Stimulated activated CD4-positive, alpha-beta T cell treated with anti-CD3 and anti-CD28 coated beads, Interleukin-15, amount 100 ng/mL, for 1 hour (primary cell): ENCODE measurements at places on chromosomes 1 and 21.

DNA sequence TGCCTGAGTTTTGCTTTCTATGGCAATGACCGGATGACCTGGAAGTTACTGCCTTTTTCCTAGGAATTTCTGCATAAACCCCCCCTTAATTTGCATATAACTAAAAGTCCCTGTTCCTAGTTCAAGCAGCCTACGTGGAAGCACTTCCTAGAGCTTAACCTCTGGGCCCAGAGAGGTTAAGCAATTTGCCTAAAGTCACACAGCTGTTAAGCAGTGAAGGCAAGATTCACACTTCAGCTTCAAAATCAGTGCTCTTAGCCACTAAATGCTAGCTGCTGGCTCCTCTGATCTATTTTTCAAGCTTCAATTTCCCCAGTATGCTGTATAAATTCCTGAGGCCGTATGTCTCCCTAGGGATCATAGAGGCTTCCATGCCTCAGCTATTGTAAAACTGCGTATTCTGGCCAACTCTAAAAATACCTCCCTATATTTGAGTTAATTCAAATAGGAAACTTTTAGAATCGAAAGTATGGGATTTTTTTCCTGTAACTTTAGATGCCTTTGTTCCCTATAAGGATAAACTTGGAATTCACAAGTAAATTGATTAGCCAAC lies 53.1 kb upstream of the CD5L start:
- DNase-seq: no peak

GRCh38 chr1:170823120-170823519 lies 112.2 kb upstream of the MROH9 start:
- no peak for DNase-seq

GRCh38 chr1:230425252-230426091 lies 660 bp downstream of the PGBD5 start:
- no peak for DNase-seq

- no peak for DNase-seq
These were observed 4.6 kb downstream of the TMEM63A start for GRCh38 chr1:225877580-225877979.

DNA sequence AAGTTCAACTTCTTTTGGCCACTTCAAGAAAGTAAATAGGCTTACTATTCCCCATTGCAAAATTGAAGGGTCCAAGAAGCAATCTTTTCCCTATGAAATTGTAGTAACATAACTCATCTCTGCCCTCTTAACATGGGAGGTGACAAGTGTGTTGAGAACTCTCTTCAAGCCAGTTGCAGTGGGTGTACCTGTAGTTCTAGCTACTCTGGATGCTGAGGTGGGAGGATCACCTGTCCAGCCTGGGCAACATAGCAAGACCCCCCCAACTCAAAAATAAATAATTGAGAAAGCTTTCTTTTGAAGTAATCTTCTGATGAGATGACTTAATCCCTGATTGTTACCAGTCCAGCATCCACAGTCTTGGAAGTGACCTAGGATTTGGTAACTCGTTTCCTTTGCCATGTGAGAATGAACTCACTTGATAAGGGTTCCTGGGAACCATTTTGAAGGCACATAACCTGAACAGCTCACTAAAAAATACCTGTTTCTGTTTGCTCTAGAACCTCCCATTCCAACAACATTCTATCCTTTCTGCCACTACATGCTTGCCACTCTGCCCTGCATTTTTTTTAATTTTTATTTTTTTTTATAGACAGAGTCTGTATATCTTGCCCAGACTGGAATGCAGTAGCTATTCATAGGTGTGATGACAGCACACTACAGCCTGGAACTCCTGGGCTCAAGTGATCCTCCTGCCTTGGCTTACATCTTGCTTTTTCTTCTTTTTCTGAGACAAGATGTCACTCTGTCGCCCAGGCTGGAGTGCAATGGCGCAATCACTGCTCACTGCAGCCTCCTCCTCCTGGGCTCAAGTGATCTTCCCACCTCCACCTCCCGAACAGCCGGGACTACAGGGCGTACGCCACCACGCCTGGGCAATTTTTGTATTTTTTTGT lies 1.4 kb upstream of the IPO9 start:
- no peak for DNase-seq

- no peak for DNase-seq
These were observed 24.0 kb downstream of the TEX35 start for GRCh38 chr1:178536844-178537371.

- DNase-seq: no peak
These were observed 9.2 kb downstream of the C1orf159 start for GRCh38 chr1:1106510-1107221.

- DNase-seq: no peak
These were observed 560 bp downstream of the PLEKHM2 start for GRCh38 chr1:15684468-15685291.

DNA sequence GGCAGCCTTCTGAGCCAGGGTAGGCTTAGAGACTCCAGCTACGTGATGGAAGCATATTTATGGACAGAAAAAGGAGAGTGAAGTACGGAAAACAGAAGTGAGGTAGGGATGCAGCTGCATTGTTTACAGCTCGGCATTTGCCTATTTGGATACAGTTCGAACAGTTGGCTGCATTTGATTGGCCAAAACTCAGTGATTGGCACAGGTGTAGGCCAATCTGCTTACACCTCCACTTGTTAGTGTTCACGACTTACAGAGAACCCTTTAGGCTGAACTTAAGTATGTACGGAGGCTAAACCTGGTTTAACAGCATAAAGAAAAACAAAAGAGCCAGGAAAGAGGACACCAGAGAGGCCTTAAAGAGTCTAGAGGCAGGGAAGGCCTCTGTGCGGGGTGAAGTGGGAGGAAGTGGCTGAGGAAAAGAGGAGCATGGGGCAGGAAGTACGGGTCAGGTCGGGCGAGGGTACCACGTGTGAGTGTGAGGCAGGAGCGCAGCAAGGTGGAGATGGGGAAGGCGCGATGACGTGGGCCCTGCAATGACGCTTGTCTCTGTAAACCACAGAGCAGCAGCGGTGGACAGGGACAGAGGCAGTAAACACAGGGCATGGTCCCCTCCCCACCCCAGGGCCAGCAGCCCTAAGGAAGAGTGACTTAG lies 32.0 kb downstream of the RSPH1 start:
- peak; percentile 46 for DNase-seq

GRCh38 chr1:116290085-116290705 lies 82.8 kb upstream of the ATP1A1 start:
- no peak for DNase-seq

DNA sequence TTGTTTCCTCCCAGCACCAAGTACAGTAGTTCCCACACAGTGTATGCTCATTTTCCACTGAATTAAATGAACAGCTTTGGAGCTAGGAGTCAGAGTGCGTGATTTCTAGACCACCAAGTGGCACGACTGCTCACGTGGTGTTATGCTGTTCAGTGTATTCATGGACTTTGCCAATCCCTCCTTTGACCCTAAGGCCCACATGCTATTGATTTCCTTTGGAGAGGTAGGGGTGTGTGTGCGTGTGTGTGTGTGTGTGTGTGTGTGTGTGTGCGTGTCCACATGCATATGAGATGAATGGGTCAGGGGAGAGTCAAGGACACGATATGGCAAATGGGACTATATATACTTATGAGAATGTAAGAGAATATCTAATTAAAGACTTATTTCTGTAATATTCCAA lies 177.2 kb downstream of the LMX1A start:
- no peak for DNase-seq

GRCh38 chr1:201861448-201861847 lies 27.2 kb upstream of the SHISA4 start:
- DNase-seq: no peak

- DNase-seq: no peak
These were observed 58.9 kb upstream of the TLR5 start for GRCh38 chr1:223201967-223202366.

DNA sequence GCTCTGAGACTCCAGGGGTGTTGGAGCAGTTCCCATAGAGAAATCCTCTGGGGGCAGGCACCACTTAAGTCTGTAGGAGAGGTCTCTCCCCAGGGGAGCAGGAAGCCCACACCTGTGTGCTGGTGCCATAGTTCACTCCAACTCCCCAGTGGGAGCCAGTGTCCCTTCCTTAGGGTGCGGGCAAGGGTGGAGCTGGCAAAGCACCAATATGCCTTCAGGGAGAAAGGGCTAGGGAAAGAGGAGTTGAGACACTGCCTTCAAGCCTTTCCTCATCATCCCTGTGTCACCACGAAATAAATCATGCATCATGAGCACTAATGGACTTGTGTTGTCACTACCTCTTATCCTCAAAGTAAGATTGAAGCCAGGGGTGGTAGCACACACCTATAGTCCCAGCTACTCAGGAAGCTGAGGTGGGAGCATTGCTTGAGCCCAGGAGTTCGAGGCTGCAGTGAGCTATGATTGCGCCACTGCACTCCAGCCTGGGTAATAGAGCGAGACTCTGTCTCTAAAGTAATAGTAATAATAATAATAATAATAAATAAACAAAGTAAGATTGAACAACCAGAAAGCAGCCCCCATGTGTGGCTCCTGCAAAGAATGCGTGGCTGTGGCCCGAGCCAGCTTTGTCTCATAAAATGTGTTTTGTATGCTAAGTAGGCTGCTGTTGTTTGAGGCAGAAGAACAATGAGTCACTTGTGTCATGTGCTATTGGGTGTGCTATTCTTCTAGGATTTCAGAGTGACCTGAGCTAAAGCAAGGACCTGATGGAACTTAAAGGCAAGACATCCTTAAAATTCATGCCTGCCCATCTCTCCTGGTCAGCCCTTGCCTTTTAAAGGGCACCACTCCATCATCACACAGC lies 6.7 kb upstream of the TIE1 start:
- DNase-seq: no peak

- DNase-seq: no peak
These were observed 35.5 kb upstream of the NPL start for GRCh38 chr1:182754087-182754486.

GRCh38 chr1:179955287-179955680 lies 674 bp downstream of the CEP350 start:
- DNase-seq: no peak

- DNase-seq: no peak
These were observed 27.0 kb upstream of the MEF2D start for GRCh38 chr1:156527584-156527983.

DNA sequence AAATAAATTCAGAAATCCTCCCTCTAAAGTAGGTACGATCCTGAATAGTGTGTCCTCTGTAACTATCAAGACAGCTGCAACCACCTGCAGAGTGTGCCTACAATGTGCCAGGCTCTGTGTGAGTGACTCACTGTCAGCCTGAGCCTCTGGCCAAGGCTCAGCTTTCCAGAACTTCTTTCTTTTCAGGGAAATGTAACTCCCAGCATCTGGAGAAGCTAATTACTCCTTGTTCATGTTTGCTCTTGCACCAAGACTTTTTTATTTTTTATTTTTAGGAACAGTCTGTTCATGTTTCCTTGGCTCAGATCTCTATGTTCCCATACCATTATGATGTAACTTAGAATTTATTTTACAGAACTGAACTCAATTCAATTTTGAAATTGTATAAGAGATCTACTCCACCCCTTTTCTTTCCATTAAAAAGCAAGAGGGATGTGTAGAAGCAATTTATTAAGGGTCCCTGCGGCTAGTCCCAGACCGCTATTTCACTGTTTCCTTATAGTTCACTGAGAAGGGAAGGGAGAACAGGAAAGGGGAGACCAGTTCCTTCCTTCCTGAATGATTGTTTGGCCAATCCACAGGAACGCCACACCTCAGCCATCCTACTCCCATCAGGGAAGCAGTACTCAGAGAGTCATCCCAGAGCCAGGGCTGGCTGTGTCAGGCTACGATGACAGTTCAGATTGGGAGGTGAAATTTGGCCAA lies 112.4 kb upstream of the ZNF648 start:
- no peak for DNase-seq

- DNase-seq: no peak
These were observed 501.9 kb upstream of the C1orf87 start for GRCh38 chr1:60575326-60575977.

GRCh38 chr1:85295654-85296053 lies 19.2 kb upstream of the BCL10 start:
- DNase-seq: no peak

DNA sequence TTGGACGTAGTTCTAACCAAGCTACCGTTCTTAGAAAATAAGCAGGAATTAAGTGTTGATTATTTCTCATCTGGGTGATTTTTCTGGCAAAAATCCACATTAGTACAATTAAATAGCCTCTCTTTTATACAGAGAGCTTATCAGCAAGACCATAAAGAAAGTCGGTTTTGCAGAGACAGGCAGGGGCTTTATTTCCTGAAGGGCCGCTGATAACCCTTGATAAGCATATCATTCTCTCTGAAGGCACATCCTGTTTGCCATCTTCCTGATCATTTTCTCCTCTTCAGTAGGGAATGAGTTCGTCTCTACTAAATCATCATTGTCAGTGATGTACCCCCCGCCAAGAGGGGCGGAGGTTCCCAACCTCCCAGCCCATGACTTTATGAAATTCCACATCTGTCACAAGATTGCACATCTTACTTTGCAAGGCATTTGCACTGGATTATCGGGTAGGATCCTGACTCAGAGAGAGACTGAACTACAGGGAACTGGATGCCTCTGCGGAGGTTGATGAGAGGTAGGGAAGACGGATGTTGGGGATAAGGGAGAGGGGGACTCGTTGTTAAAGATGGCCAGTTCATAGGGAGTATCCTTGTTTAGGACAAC lies 115.7 kb downstream of the KCNJ6 start:
- no peak for DNase-seq

DNA sequence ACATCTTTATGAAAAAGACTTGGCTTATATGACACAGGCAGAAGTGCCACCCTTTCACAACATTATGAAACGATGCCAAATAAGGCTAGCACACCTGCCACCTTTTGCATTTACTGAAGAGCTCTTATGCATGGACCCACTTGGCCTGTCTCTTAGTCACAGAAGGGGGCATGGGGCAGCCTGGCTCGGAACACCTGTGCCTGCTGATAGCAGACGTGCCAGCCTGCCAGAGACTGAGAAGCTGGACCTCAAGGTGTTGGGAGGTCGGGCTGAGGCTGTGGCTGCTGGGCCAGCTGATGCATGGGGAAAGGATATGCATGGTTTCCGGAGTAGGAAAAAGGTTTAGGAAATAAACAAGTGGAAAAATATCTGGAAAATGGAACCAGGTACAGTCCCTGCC lies 21.5 kb downstream of the RCAN1 start:
- DNase-seq: no peak

GRCh38 chr1:101101360-101101759 lies 75.8 kb upstream of the DPH5 start:
- DNase-seq: no peak

DNA sequence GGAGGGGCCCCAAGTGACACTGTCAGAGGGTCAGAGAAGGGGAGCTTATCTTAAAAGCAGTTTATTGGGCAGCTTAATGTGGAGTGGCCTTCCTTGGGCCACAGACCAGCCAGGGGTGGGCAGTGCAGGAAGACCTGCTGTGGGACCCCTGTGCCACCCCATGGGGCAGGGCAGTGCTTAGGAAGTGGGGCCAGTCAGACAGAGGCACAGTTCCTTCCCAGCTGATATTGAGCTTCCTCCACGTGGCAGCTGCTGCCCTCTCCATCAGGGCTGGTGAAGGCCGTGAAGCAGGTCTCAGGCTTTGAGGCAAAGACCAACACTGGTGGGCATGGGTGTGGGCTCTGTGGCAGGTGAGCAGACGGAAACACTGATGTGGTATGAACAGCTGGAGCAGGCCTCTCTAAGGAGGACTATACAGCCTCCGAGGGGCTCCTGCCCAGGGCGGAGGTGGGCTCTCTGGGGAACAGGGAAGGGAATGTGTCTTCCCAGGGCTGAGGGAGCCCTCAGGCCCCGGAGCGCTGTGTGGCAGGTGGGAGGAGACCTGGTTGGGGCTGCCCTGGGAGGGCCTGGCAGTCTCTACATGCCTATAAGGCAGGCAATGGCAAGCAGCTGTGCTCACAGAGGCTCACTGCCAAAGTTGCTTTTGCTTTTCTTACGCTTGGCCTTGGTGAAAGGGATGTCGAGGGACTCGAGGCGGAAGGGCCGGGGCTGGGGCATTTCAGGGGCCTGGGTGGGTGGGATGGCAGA lies 3.0 kb upstream of the DDOST start:
- no peak for DNase-seq

- DNase-seq: no peak
These were observed 29.6 kb upstream of the WASF2 start for GRCh38 chr1:27519331-27520258.
